ENCODE measurements at places on chromosomes 3 and 15. TPM values are rescaled to one million over a fixed set of nuclear protein-coding genes. Genes with fewer than 3 reads are reported as not detected.

INKA1 gene
- 2.2 TPM for total RNA-seq

P2RY1 gene
- 0.37 TPM for total RNA-seq

SEC62 gene
- 46.5 TPM for total RNA-seq

PPARG gene
- not detected for total RNA-seq

DNA sequence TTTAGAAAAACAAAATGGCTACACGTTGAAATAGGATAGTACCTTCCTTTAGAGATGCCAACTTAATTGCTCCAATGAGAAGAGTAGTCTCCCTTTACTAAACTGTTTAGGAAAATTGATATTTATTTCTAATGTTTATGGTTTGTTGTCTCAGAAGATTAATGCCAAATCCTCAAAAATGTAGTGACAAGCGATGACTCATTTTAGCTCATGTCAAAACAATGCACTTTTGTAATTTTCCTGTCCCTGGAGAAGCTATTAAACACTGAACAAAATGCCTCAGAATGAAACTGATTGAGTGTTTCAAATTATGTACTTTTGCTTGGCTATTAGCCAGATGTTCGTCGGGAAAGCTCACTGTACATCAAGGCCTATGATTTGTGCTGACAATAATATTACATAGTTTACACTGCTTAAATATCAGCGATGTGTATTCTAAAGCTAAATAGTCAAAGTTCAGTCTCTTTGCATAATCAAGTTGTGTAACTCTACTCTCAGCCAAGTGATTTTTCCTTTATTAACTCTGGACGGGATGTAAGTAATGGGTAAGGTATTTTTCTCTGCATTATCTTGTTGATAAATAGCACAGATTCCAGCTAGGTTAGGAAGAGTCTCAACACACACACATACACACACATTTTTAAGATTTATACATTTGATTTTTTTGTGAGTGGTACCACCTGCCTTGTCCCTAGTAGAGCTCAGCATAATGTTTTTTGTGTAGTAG is 83.7 kb downstream of the CMSS1 start:
- peaks cover under 1% of the 10 kb centered on the region for H3K4me1 ChIP-seq
- no peak overlapping the region for H3K4me3 ChIP-seq
- no peaks in the 10 kb centered on the region for H3K27me3 ChIP-seq
- no peak for DNase-seq

COX5A gene
- total RNA-seq, result 305 TPM

DNA sequence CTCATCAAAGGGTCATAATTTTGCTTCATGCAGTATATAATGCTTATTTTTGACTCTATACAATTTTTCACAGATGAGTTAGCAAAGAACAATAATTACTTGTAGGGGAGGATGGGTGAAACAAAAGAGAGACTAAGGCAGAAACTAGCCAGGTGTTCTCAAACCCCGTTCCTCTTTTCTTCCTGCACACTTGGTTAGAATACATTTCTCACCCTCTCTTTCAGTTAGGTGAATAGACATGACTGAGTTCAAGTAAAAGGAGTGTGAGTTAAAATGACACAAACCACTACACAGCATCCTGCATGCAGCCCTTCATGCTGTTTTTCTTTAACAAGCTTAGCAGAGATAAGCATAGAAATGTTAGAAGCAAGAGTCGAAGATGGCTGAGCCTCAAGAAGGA is 922.2 kb downstream of the TBL1XR1 start:
- H3K4me3 ChIP-seq, result no peak overlapping the region
- no peaks in the 10 kb centered on the region for H3K27me3 ChIP-seq
- DNase-seq, result no peak
- no peaks in the 10 kb centered on the region for H3K4me1 ChIP-seq

GRCh38 chr15:56045068-56045748 is 51.8 kb upstream of the NEDD4 start:
- peaks cover 13% of the 10 kb centered on the region for H3K36me3 ChIP-seq
- H3K27me3 ChIP-seq, result peaks cover 15% of the 10 kb centered on the region
- H3K4me1 ChIP-seq, result peaks cover 24% of the 10 kb centered on the region

RBM6 gene
- total RNA-seq, result 104 TPM

DNA sequence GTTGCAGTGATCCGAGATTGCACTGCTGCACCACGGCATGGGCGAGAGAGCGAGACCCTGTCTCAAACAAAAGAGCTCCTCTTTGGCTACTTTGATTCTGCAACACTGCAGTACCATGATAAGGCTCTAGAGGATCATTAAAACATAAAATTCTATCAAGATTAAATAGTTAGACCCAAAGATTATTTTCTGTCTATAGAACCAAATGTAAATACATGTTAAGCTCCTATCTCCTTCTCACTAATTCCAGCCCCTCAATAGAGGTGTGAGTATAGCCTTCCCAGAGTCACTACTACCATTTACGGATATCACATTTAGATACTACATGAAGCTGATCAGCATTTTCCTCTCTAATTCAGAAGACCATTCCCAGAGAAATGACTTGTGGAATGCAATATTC is 4.3 kb upstream of the MUC13 start:
- no peak for DNase-seq
- no peaks in the 10 kb centered on the region for H3K36me3 ChIP-seq
- H3K27ac ChIP-seq, result no peak overlapping the region
- no peak overlapping the region for H3K4me3 ChIP-seq
- H3K27me3 ChIP-seq, result peaks cover 31% of the 10 kb centered on the region

- no peak overlapping the region for H3K4me3 ChIP-seq
- H3K4me1 ChIP-seq, result no peaks in the 10 kb centered on the region
- DNase-seq, result no peak
- H3K27ac ChIP-seq, result no peak overlapping the region
- H3K36me3 ChIP-seq, result no peaks in the 10 kb centered on the region
- peaks cover 7% of the 10 kb centered on the region for H3K27me3 ChIP-seq
These were observed 85.5 kb downstream of the TM4SF4 start for GRCh38 chr3:149560001-149560400.

- peaks cover 25% of the 10 kb centered on the region for H3K36me3 ChIP-seq
- no peak for DNase-seq
- H3K4me3 ChIP-seq, result no peak overlapping the region
- no peaks in the 10 kb centered on the region for H3K4me1 ChIP-seq
- H3K27ac ChIP-seq, result no peak overlapping the region
These were observed 68.8 kb upstream of the ZNF148 start for GRCh38 chr3:125443923-125444322.

HHATL gene
- not detected for total RNA-seq

DNA sequence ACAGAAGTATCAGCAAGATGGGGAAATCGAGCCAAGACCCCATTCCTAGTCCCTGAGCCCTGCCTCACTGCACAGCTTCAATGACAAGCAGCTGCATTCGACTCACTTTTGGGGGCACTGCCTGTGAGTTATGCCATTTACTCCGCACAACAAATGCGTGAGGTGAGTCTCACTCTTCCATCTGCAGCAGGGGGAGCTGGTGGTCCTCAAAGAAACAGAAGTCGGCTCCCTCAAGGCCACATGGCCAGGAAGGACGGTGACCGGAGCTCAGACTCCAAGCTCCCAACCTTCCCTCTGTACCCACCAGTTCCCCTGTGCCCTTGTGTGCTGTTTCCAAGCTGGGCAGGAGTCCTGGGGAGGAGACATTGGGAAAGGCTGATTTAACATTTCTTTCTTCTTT is 127.7 kb upstream of the IQSEC1 start:
- H3K4me3 ChIP-seq, result no peak overlapping the region
- H3K27me3 ChIP-seq, result peaks cover 51% of the 10 kb centered on the region
- H3K27ac ChIP-seq, result no peak overlapping the region
- H3K4me1 ChIP-seq, result peaks cover 10% of the 10 kb centered on the region
- H3K36me3 ChIP-seq, result no peaks in the 10 kb centered on the region

- no peak overlapping the region for H3K27ac ChIP-seq
- H3K27me3 ChIP-seq, result no peaks in the 10 kb centered on the region
- no peak overlapping the region for H3K4me3 ChIP-seq
- no peak for DNase-seq
These were observed 59.9 kb downstream of the SEC22A start for GRCh38 chr3:123261666-123262065.

DNA sequence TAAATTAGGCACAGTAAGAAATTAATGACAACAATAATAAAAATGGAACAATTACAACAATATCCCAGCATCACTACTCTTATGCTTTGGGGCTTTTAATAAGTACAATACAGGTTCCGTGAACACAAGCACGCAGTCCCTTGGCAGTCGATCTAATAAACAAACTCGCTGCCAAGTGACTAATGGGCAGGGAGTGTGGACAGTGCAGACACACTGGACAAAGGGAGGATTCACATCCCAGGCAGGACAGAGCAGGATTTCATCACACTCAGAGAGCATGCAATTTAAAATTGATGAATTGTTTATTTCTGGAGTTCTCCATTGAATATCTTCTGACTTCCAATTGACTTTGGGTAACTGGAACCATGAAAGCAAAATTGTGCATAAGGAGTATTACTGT is 524.1 kb upstream of the CFAP20DC start:
- peaks cover 12% of the 10 kb centered on the region for H3K4me1 ChIP-seq
- H3K27ac ChIP-seq, result no peak overlapping the region
- no peaks in the 10 kb centered on the region for H3K27me3 ChIP-seq
- H3K36me3 ChIP-seq, result no peaks in the 10 kb centered on the region

All from activated CD8-positive, alpha-beta T cell treated with anti-CD3 and anti-CD28 coated beads, Interleukin-2, amount 10 ng/mL, durations not matched to agents 7 days and 5 days (primary cell).